PC-3 (cell line): ENCODE measurements at places on chromosomes 11 and 22. TPM values are rescaled to one million over a fixed set of nuclear protein-coding genes. Genes with fewer than 3 reads are reported as not detected.

- peak; percentile 91 for DNase-seq
Observed at GRCh38 chr11:69403556-69404215, 77.8 kb upstream of the LINC01488 start.

GRCh38 chr11:88402784-88403183 is 65.2 kb upstream of the CTSC start:
- peak; percentile 67 for DNase-seq

GRCh38 chr11:125315079-125315740 is 150.7 kb downstream of the PKNOX2 start:
- DNase-seq = no peak

DNA sequence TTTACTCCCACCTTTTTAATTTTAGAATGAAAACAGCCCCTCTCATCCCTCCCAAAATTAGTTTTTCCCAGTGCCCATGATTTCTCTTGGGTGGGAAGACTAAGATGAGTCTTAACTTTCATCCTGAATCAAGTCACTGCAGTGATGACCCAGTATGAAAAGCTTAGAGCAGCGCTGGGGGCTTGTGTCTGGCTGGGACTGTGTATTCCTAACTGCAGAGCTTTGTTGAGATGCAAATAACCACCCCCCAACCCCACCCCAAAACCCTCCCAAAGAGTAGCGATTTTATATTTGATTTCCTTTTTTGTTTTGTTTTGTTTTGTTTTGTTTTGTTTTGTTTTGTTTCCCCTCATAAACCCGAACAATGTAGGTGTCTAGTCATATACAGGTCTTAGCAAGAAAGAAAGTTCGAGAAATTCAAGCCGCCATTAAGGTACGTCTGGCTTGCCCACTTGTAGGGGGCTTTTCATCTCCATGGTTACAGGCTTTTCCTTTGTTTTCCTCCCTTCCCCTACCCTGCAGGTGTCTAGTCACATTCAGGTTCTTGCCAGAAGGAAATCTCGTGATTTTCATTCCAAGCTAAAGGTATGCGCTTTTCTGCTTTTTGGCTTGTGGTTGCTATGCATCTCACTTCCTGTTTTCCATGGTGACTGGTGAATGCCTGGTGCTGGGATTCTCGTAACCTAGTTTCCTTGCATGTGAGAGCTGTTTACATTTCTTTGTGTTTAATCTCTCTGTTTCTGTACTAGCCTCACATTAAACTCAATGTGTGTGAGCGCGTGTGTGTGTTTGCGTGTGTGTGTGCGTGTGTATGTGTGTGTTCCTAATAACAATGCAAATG is 144.6 kb upstream of the RASSF10 start:
- peak; percentile 30 for DNase-seq

DNA sequence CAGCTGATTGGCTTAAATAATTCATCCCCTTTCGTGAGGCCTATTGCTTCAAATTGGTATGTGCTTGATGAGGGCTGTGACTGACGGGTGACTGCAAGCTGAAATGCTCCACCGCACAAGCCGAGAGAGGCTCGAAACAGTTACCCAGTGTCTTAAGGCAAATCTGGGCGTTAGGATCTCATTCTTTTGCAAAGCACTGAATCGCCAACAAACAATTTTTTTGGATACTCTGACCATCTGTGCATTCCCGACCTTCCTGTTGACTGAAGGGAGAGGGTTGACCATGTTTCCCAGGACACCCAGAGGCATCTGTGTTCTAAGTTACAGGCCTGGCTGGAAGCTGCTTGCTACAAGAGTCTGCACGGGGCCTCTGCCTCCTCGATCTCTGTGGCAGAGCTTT is 32.1 kb downstream of the CACNG2 start:
- no peak for DNase-seq

NRXN2 gene
- total RNA-seq = not detected in 2 replicates

GRCh38 chr11:87298155-87298554 is 260.4 kb downstream of the TMEM135 start:
- DNase-seq = no peak

DUSP8 gene
- total RNA-seq = 2.4 and 2.6 TPM in 2 replicates

DNA sequence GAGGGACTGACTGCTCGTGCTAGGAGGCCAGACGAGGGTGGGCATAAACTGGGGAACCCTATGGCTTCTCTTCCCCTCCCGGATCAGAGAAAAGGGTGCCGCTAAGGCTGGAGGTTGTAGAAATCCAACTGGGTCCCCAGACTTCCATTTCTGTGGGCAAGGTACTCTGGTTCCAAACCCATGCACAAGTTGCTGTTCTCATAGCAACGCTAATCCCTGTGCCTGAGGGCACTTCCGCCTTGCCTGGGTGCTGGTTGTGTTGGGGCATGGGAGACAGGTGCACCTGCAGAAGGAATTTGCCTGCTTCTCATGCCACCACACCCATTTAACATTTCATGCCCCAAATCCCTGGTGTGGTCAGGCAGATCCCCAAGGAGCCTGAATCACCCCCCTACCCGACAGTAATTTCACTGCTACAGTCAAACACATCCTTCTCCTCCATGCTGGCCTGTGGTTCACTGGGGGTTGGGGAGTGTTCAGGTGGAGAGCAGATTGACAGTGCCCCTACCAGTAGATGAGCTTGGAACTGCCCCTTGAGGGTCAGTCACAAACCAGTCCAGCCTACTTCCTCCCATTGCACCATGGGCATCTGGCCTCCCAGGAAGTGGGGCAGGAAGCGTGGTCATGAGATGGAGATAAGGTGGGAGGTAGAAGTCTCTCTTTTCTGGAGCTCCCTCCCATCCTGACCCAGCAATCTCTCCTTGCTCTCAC is 1.2 kb downstream of the C2CD2L start:
- peak; percentile 92 for DNase-seq

DNA sequence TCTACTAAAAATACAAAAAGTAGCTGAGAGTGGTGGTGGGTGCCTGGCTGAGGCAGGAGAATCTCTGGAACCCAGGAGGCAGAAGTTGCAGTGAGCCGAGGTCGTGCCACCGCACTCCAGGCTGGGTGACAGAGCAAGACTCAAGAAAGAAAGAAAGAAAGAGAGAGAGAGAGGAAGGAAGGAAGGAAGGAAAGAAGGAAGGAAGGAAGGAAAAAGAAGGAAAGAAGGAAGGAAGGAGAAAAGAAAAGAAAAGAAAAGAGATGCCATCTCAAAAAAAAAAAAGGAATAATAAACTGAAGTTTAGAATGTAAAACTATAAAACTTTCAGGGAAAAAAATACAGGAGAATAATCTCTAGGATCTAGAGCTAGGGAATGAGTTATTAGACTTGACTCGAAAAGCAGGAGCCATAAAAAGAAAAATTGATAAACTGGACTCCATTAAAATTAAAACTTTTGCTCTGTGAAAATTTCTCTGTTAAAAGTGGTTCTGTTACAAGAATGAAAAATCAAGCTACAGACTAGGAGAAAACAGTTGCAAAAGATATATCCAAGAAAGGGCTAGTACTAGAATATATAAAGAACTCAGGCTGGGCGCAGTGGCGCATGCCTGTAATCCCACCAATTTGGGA is 13.4 kb upstream of the SEPTIN5 start:
- no peak for DNase-seq
